ENCODE measurements at places on chromosomes 12 and 14.

- no peak for DNase-seq
Observed at GRCh38 chr12:77189901-77190416, 124.6 kb upstream of the E2F7 start.

GRCh38 chr12:76489737-76490136, 69.8 kb downstream of the OSBPL8 start:
- no peak for DNase-seq

GRCh38 chr12:49809906-49810389, 18.3 kb downstream of the NCKAP5L start:
- no peak for DNase-seq

DNA sequence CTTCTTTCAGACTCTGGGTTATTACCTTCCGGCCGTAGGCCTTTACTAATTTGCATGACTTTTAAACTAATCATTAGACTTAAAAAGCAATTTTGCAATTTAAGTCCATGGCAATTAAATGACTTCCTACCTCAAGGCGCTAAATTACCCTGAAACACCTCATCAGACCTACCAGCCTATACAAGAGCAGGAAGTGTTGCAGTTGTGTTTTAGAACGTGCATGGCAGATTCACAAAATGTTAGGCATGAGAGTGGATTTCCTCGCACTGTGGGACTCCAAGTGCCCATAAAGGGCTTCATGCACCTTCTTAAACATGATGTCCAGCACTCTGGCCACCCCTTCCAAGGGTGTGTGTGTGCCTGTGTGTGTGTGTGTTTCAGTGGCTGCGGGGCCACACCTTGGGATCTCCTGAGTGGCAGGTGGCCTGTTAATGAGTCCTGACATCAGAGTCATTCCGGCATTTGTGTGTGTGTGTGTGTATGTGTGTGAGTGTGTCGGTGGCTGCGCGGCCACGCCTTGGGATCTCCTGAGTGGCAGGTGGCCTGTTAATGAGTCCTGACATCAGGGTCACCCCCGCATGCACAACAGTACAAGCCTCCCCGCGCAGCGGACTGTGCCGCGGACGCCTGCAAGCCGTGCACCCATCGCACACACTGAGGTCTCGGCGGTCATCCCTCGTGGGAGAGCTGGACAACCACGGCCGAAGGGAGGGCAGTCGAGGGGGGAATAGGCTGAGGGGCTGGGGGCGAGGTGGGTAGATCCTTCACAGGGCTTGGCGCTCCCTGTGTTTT, 900 bp downstream of the C2CD5 start:
- peak; percentile 48 for DNase-seq

GRCh38 chr14:28482251-28483040, 284.1 kb upstream of the FOXG1 start:
- no peak for DNase-seq

DNA sequence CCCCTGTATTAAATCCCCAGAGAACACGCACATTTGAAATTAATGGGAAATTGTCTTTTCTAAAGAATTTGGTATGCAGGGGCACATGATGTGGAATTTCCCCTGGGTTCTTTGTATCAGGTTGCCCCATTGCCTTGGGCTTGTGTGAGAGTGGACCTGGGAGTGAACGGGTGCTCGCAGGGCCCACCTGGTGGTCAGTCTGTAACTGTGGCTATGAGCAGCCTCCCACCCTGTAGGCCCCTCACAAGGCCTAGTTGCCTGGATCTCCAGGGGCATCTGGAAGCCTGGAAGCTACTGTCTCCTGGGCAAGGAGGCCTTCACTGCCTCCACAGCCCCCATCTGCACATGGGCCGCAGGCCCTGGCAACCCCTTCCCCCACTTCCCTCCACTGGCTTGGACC, 96.7 kb downstream of the SLC25A47 start:
- DNase-seq, result no peak

- no peak for DNase-seq
Observed at GRCh38 chr14:34157651-34158050, 206.8 kb upstream of the EGLN3 start.

DNA sequence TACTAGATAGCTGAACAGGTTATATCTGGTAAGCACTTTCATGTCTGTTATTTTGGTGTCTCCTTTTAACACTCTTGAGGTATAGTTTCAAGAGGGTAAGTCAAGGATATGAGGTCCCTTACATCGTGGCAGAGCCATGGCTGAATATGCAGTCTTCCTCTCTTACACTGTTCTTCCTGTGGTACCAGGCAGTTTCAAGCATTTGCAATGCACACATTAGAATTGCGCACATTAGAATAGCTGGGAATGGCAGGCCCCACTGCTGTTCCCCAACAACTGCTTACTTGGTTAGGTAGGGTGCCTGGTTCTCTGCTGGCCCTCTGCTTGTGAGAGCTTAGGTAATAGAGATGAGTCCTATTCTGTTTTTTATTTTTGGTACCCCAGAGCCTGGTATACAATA, 41.2 kb downstream of the TMTC2 start:
- no peak for DNase-seq

DNA sequence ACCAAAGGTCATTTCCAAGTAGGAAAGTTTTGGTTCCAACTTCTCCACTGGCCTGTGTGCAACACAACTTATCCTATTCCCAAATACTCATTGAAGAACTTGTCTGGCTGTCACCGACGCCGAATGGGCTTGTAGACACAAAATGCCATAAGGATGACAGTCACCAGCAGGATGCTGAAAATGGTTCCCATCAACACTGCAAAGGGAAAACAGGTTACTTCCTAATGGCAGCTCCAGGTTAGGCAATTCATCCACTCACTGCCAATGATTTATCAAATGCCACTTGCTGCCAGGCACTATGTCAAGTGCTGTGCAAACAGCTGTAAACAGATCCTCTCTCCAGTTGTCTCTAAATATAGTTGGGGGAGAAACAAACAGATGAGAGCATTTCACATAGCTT, 6.1 kb downstream of the C12orf76 start:
- no peak for DNase-seq

GRCh38 chr12:51328587-51328986, 4.6 kb upstream of the BIN2 start:
- no peak for DNase-seq

- no peak for DNase-seq
Observed at GRCh38 chr12:117022465-117022864, 76.8 kb downstream of the TESC start.

DNA sequence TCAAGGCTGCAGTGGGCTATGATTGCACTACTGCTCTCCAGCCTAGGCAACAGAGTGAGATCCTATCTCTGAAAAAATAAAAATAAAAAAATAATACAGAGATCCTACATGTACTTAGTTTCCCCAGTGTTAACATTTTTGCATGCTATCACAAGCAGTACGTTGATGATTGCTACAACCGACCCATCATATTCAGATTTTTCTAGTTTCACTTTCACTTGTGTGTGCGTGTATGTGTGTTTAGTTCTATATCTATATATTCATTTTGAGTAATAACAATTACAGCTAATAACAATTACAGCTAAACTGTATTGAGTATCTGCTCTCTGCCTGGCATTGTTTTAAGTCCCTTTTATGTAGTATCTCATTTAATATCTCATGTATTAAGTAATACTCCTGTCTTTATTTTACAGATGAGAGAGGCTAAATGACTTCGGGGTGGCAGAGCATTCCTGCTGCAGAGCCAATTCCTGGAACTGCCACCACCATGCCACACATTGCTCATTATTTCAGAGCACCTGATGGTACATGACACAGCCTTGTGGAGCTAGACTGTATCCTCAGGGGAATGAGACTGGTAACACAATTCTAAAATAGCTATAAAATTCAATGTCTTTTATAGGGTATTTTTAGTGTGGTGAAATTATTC, 153.1 kb downstream of the BCAT1 start:
- DNase-seq, result no peak

DNA sequence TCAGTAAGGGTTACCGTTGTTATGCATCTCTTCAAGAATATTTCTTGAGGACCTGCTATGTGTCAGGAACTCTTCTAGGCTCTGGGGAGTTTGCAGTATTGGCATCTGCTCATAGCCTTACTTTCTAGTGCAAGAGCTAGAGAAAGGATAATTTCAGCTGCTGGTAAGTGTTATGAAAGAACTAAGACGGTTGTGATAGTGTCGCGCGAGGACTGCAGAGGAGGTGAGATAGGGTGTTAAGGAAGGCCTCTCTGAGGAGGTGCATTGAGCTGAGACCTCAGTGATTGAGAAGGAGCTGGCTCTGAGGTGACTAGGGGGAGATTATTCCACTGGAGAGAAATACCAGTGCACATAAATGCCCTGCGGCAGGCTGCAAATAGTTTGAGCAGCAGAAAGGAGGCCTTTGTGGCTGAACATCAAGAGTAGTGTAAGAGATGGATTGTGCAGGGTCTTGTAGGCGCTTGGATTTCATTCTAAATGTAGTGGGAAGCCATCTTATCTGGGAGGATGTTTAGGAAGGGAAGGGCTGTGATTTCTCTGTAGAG, 824 bp downstream of the DDX55 start:
- DNase-seq, result no peak

DNA sequence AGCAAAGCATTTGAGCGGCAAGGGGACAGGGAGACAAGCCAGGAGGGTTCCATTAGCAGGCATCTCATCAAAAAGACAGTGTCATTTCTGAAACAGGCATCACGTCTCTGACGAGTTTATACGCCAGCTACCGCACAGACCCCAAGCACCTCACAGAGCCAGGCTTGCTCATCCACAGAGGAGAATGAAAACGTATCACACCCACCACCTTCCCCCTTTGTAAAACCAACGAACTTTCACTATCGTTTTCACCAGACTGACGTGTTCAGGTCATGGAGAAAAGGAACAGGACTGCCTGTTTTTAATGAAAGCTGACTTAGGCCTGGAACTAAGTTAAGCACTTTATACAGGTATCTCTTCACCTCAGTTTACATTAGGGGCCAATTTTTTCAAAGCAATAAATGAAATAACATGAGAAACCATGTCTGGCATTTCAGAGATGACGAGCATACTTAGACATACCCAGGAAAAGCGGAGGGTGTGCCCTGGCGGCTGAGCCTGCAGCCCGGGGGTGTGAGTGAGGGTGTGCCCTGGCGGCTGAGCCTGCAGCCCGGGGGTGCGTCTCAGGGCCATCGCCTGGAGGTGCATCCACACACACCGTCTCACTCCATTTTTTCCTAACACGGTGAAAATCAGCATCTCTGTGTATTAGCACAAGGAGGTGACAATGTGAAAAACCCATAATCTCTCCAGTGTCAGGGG, 41.9 kb downstream of the STX2 start:
- DNase-seq, result no peak

DNA sequence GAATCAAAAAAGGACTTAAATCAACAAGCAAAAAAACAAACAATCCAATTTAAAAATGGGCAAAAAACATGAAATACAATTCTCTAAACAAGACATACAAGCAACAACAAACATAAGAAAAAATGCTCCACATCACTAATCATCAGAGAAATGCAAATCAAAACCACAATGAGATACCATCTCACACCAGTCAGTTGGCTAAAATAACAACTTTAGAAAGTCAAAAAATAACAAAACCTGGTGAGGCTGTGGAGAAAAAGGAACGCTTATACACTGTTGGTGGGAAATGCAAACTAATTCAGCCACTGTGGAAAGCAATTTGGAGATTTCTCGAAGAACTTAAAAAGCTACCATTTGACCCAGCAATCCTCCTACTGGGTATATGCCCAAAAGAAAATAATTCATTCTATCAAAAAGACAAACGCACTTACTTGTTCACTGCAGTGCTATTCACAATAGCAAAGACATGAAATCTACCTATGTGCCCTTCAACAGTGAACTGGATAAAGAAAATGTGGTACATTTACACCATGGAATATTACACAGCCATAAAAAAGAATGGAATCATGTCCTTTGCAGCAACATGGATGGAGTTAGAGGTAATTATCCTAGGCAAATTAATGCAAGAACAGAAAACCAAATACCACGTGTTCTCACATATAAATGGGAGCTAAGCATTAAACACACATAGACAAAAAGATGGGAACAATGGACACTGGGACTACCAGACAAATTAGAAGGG, 26.9 kb downstream of the PRKD1 start:
- DNase-seq, result no peak

- no peak for DNase-seq
Observed at GRCh38 chr12:132707241-132707640, 3.4 kb upstream of the PGAM5 start.

GRCh38 chr12:116182359-116183063, 95.0 kb downstream of the MED13L start:
- DNase-seq, result no peak

GRCh38 chr12:120121766-120122293, 5.3 kb upstream of the RAB35 start:
- DNase-seq, result no peak

GRCh38 chr14:99744199-99744872, 48.9 kb upstream of the EML1 start:
- no peak for DNase-seq

GRCh38 chr12:49979791-49980190, 7.0 kb downstream of the AQP6 start:
- no peak for DNase-seq

DNA sequence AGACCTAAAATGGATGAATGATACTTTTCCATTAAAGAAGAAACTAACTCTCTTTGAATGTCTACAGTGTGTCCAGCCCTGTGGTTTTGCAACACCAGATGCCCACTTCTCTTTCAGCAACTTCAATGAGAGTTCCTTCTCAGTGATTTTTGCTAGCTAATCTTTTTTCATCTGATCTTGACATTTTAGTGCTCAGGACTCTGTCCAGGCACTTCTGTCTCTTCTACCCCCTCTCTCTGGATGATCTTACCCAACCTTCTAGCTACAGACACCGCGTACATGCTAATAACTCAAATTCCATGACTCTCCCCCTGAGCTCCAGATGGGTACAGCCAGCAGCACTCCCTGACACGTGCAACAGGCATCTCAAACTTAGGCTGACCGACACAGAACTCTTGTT, 161.1 kb upstream of the FOXN3 start:
- DNase-seq, result no peak

DNA sequence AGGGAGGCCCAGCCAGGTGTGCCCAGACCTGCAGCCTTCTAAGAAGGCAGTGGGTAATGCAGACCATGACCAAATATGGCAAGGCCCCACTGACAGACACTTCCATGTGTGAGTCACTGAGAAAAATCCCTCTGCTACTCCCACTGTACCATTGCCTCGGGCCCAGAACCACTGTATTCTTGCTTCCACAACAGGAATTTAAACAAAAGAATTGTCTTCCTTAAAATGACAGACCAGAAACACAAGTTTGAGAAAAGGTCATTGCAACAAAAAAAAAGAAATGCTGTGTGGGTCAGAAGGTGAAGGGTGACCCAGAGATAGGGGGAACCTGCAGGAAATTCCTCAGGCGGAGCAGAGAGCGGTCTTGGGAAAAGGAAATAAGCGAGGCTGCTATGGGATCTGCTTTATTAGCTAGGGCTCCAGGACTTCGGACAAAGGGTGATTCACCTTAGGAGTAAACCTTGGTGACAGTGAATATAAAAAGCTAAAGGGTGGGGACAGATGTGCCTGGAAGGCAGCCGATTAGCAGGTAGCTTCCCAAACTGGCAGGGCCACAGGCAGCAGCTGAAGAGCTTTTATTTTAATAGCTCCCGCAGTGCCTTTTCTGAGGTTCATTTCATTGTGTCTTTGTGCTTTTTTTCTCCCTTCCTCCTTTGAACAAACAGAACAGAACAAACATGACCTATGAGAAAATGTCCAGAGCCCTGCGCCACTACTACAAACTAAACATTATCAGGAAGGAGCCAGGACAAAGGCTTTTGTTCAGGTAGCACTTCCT, 185.3 kb upstream of the BCL2L14 start:
- no peak for DNase-seq
